ENCODE measurements at places on chromosomes 3 and 15.

DNA sequence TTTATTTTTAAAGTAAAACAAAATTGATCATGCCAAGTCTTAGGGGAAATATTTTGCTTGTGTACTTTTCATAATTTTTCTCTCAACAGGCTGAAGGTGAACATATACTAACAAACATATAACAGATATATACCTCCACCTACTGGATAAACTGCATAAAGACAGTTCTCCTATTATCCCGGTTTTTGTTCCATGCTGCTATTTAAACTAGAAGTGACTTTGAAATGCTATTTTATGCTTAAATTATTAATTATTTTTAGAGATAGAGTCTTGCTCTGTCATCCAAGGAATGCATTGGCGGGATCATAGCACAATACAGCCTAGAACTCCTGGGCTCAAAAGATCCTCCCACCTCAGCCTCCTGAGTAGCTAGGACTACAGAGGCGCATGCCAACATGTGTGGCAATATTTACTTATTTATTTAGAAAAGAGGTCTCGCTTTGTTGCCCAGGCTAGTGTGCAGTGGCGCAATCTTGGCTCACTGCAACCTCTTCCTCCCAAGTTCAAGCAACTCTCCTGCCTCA lies 49.8 kb downstream of the ST3GAL6 start:
- no peak for DNase-seq

- no peak for DNase-seq
These were observed 7.1 kb downstream of the OR5K2 start for GRCh38 chr3:98504539-98504938.

DNA sequence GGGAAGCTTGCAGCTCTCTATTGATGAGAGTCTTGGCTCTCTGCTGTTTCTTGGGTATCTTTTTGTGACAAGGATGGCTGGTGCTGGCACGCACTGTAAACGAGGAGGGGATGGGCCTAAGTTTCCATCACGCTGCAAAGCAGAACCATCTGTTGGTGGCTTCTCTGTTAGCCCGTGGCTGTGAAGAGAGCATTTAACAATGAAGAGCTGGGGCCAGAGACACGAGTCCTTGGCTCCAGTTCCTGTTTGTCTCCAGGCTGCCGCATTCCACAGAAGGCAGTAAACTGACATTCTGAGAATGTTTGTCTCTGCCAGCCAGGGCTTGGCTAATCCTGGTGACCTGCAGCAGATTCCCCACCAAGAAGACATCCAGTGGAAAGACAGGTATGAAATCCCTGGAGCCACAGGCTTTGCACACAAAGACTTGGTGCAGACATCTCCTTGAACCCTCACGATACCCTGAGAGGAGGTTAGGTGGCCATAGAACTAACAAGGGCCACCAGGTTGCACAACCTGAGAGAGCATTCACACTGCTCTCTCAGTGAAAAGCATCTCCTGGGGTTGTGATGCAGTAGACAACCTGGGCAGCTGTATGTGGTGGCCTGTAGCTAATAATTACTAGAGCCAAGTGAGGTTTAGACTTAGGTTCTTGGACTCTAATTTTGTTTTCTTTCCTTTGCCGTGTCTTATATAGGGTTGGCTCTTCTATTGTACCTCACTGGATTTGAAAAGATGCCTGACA lies 130.9 kb downstream of the ASB7 start:
- no peak for DNase-seq

DNA sequence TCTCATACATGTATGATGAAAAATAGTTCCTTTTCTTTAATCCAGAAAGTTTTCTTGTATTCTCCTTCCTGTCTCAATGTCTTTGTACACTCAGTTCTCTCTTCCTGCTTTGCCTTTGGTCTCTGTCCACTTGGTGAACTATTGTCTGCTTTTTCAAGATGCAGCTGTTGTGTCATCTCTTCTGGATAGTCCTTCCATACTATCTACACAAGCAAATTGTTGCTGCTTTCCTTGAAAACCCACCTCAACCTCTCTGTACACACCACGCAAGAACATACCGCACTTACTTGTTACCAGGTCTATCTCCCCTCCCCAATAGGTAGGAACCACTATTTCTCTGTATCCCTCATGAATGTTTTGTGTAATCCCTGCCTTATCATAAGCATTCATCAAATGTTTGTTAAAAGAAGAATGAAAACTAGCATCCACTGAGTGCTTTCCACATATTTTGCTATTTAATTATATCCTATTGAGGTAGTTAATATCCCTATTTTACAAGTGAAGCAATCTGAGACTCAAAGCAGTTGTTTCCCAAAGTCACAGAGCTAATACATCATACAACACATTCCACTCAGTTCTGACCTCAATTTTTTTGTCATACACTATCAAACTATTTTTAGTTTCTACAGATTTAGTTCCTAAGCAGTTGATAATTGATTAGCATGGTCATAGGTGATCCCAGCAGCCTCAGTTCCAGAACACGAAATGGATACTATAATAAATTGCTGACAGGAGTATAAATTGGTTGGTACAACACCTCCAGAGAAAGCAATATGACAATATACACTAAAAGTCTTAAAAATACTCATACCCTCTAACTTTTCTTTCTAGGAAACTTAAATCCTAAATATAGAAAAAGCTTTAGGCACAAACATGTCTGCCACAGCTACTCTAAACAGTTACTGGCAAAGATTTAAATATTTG lies 19.6 kb downstream of the HACL1 start:
- no peak for DNase-seq

GRCh38 chr15:25862472-25863110 lies 536 bp downstream of the ATP10A start:
- no peak for DNase-seq

DNA sequence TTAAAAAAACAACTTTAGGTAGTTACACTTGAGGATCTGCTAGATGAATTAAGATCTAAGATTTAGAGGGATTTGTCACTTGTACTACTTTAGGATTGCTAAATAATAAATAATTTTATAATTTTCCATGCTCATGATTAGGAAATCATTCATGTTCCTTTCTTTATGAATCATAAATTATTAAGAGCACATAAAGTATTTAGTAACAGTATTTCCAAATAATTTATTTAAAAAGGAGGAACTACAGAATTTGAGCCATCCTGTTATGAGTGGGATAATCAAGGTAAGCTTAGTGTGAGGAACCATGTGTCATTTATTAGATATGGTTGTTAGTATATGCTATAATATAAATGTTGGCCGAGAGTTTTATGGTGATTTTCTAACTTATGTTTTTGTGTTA lies 37.5 kb upstream of the C3orf38 start:
- DNase-seq: no peak

DNA sequence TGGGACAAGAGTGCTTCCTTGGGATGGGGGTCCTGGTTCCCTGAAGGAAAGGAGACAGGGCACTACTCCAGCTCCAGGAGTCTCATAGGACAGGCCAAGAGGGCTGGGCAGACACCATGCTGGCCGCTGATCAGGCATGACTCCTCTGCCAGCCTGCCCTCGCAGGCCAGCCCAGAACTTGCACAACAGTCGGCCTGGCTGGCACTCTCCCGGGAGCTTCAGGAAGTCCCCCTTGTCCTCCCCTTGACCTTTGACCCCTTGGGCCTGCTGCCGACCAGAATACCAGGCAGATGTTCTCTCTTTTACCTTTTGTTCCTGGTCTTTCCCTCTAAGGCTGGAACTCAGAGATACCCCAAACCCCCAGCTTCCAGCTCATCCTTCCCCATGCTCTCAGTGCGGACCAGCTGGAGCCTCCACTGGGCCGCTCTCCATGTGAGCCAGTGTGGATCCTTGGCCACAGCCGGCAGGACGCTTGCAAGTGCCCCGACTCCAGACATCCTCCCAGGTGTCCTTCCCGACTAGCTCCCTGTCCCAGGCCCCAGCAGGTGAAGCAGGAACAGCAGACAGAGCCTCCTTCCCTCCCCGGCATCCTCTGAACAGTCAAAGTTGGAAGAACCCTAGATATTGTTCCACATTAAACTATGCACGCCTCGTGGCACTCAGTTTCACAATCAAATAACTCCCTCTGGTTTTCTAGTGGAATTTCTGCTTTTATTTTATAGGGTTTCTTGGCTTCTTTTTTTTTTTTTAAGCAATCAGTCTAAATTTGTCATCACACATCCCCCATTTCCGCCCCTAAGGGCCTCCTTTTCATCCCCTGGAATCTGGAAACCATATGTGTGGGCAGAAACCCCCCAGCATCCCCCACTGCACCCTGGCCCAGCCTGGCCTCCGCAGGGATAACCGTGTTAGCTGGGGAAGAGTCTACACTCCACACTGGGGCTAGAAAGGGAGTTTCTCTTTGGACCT lies 15.7 kb downstream of the VPS18 start:
- no peak for DNase-seq

DNA sequence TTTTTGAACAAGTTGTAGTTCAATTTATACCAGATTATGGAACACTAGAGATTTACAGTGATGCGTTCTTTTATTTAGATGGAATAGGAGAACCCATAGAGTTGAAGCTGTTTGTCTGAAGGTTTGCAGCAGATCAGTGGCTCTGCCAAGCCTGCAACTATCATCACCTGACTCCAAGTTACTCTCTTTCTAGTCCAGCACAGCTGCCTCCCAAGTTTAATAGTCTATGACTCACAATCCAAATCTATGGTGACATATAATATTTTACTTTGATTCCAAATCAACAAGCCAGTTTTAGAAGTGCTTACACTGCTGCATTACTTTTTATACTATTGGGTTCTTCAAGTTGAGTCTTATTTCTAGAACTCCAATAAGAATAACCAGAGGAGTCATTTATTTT lies 400.4 kb downstream of the LPP start:
- DNase-seq: no peak

All from sciatic nerve (tissue), 2 donors.